Activated CD8-positive, alpha-beta memory T cell treated with anti-CD3 and anti-CD28 coated beads for 4 hours (primary cell): ENCODE measurements at places on chromosomes 1 and 21.

- no peak for DNase-seq
These were observed 914 bp upstream of the MTF1 start for GRCh38 chr1:37860346-37860666.

DNA sequence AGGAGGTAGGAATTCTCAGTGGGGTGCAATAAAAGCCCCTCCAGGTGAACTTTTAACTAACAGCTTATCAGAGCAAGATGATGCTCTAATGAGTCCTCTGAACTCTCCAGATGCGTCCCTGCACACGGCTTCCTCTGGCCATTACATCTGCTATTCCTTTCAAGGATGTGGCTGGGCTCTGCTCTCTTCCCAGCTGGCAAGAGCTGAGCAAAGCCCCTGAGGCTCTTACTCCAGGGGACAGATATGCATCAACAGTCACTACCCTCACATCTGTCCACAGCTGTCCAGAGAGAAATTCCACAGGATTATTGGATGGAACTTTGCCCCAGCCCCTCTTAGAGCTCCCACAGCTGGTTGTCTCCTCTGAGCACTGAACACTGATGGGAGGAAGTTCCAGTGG is 267.8 kb downstream of the C1orf94 start:
- no peak for DNase-seq

DNA sequence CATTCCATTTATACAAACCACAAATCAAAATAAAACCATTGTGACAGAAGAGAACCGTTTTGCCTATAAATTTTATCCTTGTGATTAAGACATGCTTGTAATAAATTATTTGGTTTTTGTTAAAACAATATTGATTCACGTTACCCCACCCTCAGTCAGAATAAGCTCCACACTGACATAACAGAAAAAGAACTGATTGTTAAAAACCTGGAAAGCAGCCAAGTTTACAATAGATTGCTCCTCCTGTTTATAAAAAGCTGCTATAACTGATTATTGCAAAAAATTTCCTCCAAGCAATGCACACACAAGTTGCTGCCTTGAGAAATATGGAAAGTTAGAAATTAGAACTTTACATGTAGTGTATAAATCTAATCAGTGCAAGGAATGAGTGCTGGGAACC is 263.5 kb downstream of the SETD4 start:
- no peak for DNase-seq

- DNase-seq = no peak
These were observed 44.9 kb downstream of the COL18A1 start for GRCh38 chr21:45449658-45450422.

- peak; percentile 14 for DNase-seq
These were observed 6.2 kb downstream of the DHX9 start for GRCh38 chr1:182845379-182845778.

DNA sequence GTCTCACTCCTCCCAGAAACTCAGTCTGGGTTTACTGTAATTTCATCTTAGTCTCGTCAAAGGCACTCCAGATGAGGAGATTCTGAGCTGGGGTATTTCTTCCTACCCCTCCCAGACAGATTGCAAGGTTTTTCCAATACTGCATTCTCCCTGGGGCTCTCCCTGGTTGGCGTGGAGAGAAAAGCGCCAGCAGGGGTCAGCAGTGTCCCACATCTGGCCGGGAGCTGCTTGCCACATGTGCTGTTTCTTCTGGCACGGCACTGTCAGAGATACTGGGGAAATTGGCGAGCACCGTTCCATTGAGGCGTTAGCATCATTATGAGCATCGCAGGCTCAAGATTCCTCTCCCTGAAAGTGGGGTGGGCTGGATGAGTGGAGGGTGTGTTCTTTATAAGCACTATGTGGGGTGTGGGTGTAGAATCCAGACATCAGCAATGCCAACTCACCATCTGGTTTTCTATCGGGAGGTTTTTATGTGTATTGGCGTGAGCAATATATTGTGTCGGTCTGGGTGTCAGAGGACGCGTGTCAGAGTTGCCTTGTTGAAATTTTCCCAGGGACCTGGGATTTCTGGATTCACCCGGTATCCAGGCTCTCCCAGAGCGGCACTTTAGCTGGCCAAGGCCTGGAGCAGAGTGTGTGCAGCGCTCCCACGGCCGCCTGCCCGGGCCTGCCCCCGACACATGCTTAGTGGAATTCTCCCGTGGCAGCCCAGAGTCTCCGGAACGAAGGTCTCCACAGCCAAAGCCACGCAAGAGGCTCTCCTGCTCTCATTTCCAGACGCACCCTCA is 8.0 kb upstream of the NAV1 start:
- DNase-seq = no peak

- DNase-seq = no peak
These were observed 51.2 kb downstream of the GORAB start for GRCh38 chr1:170583186-170583585.

DNA sequence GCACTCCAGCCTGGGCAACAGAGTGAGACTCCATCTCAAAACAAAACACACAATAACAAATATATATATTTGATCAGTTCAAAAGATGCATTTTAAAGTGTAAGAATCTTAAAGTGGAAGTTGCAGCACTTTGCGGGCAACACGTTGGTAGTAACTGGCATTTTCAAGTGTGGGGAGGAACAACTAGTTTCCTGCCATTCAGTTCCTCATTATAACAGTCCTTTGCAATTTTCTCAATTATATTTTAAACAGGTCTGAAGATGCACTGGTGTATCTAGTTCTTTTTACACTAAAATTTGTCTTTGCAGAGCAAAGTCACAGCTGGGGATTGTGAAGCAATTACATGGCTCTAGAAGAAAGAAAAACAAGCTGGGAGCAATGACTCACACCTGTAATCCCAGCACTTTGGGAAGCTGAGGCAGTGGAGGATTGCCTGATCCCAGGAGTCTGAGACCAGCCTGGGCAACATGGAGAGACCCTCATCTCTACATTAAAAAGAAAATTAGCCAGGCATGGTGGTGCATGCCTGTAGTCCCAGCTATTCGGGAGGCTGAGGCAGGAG is 25.3 kb downstream of the RRAGC start:
- no peak for DNase-seq

- DNase-seq = no peak
These were observed 233.3 kb upstream of the C1orf174 start for GRCh38 chr1:4133297-4133938.

DNA sequence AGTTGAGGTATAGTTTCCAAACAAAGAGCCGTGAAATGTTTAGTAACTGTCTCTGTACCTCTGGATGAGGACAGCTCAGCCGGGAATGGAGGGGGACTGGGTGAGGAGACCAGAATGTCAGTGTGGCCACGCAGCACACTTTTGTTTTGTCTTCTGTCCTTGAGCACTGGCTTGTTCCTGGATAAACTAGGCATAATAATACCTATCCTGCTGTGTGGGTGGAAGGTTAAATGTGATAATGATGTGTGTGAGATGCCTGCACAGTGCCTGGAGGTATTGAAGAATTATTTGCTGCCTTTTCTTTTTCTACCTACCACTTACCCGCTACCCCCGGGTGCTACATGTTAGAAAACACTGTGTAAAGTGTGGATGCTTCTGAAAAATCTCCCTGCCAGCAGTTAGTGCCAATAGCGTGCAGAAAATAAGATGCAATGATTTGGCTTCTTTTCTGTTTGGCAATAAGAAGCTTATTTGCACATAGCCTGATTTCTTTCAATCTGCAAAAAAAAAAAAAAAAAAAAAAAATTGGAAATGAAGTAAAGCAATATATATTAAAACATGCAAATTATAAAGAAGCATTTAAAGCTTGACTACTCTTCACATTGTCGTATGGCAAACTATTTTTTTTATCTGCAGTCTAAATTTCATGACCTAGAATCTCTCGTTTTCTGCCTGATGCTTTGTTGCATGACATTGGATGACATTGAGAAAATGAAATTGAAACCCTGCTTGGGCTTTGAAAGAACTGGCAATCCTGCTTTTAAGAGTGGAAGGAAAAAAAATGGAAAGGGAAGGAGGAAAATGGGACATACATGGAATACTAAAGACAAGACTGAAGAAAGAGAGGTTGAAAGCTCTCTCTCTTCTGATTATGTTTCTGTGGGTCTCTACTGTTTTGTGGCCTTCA is 89.5 kb downstream of the DISC1 start:
- DNase-seq = no peak

DNA sequence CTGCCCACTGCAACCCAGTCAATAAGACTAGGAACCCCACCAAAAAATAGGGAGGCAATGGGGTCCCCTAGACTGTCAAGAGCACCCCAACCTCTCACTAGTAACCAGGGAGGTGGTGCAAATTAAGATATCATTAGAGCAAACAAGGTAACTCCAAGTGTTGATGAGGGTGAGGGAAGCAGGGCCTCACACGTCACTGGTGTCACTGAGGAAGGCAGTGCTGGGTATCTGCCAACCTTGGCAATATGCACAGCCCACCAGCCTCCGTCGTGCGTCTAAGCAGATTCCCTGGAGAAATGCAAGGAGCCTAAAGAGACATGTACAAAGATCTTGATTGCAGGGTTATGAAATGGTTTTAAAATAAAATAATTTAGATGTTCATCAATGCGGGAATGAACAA is 3.8 kb downstream of the UBASH3A start:
- no peak for DNase-seq

DNA sequence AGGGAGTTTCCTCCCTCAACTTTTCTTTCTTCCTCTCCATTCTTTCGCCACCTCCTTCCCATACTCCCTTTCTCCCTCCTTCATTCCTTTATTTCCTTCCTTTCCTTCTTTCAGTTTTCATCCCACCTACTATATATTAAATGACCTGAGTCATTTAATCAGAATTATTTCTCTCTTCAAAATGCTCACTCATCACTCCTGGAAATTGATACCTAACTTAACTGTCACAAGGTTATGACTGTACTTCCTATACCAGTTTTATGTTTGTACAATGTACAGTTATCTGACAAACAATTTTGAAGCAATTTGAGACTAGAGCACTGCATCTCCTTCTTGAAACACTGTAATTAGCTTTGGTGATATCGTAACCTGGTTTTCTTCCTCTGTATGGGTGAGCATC is 41.4 kb downstream of the NEXN start:
- DNase-seq = no peak

DNA sequence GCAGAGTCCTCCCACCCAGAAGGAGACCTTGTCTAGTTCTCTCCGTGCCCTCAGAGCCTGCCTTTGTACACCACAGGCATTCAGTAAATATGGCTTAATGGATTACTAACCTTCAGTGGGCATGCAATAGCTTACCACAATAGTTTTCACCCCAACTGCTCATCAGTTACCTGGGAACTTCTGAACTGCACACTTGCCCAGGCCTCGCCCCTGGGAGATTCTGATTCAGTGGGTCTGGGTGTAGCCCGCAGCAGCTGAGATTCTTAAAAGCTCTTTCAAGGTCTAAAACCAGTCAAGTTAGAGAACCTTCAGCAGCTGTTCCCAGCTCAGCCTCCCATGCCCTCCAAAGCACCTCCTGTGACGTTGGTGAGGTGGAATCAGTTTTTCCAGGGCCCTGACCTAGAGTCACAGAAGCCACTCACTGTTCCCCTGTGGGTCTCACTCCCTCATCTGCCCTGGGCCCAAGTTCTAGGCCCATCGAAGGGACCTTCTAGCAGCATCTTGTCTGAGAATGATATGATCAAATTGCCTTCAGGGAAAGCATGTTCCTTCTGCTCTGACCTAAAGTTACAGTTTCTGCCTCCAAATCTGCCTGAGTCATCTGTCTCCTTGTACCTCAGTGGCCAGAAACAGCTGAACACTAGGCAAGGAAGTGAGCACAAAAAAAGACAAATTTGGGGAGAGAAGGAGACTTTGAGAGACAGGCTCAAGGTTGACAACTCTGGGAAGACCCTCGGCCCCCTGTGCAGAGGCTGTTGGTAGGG is 10.8 kb downstream of the ASAP3 start:
- no peak for DNase-seq

DNA sequence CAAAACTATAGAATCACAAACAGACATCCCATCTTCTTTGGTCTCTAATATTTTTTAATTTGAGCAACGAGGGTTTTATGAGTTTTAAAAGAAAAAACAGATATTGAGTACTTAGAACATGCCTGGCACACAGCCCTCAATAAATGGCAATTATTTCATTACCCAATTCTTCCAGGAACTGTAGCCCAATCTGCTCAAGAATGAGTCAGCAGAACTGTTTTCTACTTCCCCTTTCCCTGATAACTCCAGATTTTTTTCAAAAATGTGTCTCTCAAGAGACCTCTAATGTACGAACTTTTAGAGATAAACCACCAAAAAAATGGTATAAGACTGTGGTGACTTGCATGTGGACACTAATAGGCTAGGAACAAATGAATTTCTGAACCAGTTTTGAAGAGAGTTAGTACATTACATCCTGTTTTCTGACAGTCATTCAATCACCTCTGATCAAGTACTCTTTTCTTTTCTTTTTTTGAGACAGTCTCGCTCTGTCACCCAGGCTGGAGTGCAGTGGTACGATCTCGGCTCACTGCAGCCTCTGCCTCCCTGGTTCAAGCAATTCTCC is 11.5 kb downstream of the ABL2 start:
- no peak for DNase-seq

DNA sequence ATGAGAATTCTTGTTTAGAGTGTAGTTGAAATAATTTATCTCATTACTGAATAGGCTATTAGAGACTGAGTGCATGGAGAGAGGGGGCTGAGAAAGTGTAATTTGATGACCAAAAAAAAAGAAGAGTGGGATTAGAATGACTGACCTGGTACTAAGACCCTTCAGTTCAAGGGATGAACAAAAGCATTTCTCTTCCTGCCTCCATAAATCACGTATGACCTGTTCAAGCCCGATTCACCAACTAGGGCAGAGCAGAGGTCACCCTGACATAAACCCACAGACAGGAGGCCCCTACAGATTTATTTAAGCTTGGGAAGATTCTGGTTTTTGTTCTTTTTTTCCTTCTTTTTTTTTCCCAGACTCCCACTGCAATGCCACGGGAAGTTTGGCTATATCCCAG is 123.7 kb upstream of the COP1 start:
- no peak for DNase-seq

DNA sequence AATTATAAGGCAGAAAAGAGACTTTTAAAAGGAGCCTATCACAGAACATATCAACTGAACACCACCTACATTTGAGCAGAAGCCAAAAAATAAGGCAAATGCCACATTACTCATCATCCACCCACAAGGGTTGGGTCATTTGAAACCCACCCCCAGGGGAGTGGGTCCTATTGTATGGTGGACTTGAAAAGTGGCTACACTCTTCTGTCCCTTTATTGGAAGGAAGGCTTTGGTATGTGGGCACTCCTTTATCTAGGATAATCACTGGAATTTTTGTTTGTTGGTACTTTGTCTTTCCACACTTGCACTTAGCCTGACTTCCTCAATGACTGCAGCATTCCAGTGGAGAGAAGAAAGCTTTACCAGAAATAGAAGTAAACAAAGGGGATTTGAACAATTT is 157.2 kb upstream of the COL11A1 start:
- no peak for DNase-seq

- DNase-seq = no peak
These were observed 45.2 kb downstream of the LDLRAD2 start for GRCh38 chr1:21857142-21857839.

GRCh38 chr1:77833521-77834100 is 54.2 kb downstream of the MIGA1 start:
- DNase-seq = no peak
